T-helper 1 cell (primary cell): ENCODE measurements at places on chromosomes 2 and 18.

DNA sequence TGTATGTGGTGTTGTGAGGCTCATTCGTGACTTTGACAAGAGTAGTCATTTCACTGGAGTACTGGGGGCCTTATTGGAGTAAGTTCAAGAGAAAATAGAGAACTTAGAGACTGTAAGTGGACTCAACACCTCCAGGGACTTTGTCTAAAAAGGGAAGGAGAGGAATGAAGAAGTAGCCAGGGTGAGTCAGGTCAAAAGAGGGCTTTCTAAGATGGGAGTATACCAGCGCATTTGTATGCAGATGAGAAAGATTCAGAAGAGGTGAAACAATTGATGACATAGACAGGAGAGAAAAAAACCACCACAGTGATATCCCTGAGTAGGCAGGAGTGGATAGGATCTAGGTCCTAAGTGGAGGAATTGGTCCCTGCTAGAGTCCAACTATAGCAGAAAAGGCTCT lies 246.8 kb downstream of the IKZF2 start:
- DNase-seq, result no peak

DNA sequence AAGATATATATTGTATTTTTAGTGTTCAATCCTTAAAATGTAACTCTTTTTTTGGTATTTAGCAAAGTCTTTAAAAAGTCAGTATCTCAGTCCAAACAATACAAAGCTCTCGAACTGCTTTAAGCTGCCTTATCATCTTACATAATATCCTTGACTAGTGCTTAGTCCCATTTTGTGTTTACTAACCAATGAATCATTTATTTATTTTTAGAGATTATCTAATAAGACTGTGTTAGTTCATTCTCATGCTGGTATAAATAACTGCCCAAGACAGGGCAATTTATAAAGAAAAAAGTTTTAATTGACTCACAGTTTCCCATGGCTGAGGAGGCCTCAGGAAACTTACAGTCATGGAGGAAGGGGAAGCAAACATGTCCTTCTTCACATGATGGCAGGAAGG lies 248.3 kb upstream of the KYNU start:
- DNase-seq, result no peak

GRCh38 chr18:80042785-80043184 lies 8.6 kb downstream of the RBFA start:
- no peak for DNase-seq

DNA sequence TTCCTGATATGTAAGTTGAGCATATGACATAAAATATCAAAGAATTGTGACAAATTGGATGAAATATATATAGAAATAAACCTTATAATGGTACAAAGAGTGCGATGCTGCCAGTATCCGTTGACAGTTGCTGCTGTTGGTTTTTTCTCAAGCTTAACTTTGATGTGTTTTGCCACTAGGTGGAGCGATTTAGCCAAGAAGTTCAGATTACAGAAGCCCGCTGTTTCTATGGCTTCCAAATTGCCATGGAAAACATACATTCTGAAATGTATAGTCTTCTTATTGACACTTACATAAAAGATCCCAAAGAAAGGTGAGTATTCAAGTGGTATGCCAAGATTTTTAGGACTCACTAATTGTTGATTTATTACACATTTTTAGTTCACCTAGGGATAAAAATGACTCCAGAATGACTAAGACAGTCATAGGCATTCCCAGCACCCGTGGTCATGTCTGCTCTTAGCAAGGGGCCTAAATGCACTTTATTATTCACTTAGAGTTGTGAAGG lies 2.1 kb downstream of the RRM2 start:
- DNase-seq, result peak; percentile 21

- DNase-seq, result no peak
These were observed 25.4 kb downstream of the TET3 start for GRCh38 chr2:74010087-74010541.

DNA sequence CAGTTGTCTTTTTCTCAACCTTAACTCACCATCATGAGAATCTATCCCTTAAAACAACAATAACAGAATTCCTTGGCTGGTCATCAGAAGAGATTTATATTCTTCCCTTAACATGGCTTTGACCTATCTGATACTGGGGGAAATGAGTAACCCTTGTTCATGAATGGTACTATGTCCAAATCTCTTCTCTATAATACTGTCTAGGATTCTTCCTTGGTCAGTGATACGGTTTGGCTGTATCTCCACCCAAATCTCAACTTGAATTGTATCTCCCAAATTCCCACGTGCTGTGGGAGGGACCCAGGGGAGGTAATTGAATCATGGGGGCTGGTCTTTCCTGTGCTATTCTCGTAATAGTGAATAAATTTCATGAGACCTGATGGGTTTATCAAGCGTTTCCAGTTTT lies 282.0 kb upstream of the SIX2 start:
- no peak for DNase-seq

GRCh38 chr18:34511435-34511834 lies 198.7 kb upstream of the DTNA start:
- no peak for DNase-seq

GRCh38 chr2:128619471-128620325 lies 301.0 kb upstream of the HS6ST1 start:
- DNase-seq, result no peak
